ENCODE measurements at places on chromosomes 13 and 19.

DNA sequence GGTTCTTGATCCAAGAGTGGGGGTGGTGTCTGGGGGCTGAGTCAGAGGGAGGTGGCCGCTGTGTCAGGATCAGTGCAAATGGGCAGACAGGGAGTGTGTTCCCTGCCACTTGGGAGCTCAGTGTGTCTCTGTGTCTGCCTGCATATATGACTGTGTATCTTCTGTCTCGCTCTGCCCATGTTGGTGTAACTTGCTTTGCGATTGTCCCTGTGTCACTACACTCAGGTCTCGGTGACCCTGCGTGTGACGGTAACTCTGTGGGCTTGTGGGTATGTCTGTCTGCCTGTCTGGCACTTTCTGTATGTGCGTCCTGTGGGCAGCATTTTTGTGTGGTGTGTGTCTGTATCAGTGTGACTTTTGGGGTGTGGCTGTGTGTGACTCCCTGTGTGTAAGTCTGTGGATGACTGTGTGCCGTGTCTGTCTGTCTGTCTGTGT is 8.2 kb upstream of the ERFL start:
- peak; percentile 39 for DNase-seq

GRCh38 chr19:7746903-7747884 is at the start of gene CD209:
CD209 (minus strand) TSS chr19:7747534; CDS start chr19:7747511, 23 bp downstream.
- no peak for DNase-seq

DNA sequence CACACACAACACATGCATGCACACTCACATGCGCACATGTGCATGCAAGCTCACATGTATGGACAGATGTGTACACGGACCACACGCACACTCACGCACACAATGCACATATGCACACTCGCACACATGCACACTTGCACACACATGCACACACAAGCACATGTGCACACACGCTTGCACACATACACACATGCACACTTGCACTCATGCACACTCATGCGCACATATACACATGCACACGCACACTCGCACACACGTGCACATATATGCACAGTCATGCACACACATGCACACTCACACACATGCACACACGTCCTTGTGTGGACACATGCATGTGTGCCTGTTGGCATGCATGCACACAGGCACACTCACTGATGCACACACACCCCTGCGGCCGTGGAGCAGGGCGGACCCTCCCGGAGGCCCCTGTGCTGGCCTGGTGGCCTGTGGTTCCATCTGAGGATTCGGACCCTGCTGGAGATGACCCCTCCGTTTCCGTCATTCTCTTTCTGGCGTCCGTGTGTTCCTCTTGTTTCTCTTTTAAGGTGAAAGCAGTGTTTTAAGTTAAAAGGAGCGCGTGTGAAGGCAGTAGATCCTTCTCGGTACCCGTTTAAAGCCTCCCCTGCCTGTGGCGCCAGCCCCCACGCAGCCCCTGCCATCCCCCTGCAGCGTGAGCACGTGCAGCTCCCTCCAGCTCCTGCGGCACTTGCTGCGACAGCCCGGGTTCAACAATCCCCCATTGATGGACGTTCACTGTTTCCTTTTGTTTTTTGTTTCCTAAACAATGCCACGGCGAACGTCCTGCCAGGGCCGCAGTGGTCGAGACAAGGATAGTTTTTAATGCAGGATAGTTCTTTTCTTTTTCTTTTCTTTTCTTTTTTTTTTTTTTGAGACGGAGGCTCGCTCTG is 5.6 kb downstream of the NDUFS7 start:
- DNase-seq = no peak

GRCh38 chr13:44299152-44299943 is 74.3 kb upstream of the SERP2 start:
- DNase-seq = no peak

DNA sequence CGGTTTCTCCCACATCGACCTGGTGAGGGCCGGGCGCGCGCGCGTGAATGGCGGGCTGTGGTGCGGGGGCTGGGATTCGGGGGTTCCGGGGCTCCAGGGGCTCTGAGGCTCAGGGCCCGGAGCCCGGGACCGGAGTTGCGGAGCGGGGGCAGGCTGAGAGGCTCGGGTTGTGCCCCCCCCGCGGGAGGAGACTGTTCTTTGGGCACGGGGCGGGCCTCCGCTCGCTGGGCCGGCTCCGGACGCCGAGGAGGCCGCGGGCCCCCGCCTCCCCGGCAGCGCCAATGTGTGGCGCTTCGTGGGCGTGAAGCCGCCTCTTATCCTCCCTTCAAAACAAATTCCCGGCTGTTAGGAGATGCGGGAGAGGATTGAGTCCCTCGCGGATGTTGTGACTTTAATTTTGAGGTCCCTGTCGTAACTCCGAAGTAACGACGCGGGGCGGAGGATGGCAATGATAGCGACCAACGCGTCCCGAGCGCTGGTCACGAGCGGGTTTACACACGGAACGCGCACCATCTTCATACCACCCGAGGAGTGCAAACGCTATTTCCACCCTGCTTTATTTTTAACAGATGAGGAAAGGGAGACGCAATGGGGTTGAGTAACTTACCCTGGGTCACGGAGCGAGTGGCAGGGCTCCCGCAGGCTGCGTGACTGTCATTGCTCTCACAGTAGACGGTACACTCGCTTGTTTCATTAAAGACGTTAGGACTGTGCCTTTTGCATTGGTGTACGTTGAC is 536 bp downstream of the UBA2 start:
- DNase-seq = peak; percentile 50

- no peak for DNase-seq
Measured at GRCh38 chr19:14450168-14450874, 17.2 kb downstream of the PKN1 start.

All from AG10803 (cell line).